Fibroblast of skin of left quadriceps (primary cell): ENCODE measurements at places on chromosomes 3 and 15.
A peak's percentile ranks its signal among the peaks of the same experiment; 100 is the strongest.

GRCh38 chr15:98547275-98547674 is 101.1 kb upstream of the IGF1R start:
- no peak for DNase-seq

GRCh38 chr3:184808021-184808420 is 3.9 kb upstream of the VPS8 start:
- no peak for DNase-seq

DNA sequence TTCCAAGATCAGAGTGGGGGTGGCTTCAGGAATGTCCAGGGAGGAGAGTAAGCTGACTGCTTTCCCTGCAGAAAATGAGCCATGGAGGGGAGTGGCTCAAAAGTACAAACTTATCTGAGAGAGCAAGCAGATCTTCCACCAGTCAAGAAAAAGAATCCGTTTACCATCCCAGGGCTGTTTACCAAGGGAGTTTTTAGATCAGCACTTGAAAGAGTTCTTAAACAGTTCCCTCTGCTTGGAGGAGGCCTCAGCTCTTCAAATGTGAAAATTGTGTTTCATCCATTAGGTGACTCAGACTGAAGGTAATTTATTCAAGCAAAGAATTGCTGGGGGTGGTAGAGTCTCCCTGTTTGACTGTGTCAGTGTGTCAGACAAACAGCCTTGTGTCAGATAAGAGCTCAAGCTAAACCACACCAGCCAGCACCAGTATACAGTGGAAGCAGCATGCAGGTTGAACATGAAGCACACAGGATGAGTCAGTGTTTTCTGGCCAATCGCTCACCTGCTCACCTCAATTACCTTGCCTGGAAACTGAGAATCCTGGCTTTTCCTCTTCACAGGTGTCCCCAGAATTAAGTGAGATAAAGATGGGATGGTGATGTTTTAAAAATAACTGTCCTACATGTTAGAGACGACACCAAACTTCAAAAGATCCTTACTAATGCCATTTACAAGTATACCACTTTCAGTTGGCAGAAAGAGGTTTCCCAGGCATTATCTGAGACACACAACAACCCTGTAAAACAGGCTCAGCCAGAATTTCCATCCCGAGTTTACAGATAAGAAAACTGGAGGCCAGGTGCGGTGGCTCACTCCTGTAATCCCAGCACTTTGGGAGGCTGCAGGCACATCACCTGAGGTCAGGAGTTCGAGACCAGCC is 21.7 kb downstream of the SH3BP5 start:
- no peak for DNase-seq

- peak; percentile 70 for DNase-seq
These were observed 105.5 kb downstream of the IQSEC1 start for GRCh38 chr3:12967606-12968351.

DNA sequence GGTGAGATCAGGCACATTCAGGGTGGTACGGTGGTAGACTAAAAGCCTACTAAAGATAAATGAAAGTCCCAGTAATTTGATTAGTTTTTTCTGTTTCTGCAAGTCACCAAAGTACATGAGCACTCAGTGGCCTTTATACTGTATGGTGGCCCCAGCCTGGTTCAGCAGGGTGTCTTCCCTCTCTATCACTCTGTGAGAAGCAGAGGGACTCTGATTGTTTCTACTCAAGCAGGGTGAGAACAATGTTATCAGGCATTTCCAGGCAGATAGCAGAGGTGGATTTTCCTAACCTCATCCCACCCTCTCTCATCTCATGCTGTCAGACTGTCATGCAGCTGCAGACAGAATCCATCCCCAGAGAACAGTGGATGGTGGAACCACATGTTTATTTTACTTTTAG is 71.5 kb upstream of the BFSP2 start:
- no peak for DNase-seq

DNA sequence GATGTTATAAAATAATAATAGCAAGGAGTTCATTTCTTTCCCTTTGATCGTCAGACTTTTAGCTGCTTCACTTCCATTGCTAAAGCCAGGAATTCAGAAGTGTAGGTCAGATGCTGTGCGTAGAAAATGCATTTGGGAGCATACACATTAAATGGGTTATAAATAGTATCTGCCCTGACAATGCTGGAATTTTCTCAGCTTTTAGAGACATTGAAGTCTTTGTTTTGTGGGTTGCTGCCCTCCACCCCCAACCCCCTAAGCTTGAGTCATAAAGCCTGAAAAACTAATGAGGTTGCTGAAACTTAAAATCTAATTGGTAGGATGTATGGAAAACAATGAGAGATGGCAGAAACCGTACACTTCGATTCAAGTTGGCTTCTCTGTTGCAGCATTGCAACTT is 81.9 kb downstream of the MITF start:
- DNase-seq = no peak

DNA sequence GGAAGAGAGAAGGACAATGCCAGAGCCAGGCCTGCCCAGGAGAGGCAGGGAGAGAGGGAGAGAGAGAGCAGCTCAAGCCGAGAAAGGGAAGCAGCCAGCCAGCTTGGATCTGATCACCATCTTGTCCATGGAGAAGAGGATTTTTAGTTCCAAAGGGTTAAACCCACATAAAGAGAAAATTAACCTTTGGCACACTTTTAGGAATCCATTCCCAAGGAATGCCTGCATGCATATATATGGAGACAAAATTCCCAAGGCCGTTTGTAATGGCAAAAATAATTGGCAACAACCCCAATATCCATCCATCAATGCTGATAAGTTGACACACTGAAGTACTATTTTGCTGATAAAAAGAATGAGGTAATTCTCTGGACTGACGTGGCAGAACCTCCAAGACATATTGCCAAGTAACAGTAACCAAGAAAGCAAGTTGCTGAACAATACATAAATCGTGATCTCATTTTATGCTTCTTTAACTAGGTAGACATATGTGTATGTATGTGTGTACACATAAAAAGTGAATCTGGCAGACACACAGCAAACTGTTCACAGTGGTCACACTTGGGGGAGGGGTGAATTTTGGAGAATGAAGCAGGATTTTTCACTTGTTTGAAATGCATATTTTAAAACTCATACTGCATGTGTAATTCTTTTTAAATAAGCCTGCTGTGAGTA is 7.5 kb upstream of the STRA6 start:
- DNase-seq = peak; percentile 79

- no peak for DNase-seq
These were observed 264.9 kb downstream of the MEX3B start for GRCh38 chr15:81780966-81781365.

DNA sequence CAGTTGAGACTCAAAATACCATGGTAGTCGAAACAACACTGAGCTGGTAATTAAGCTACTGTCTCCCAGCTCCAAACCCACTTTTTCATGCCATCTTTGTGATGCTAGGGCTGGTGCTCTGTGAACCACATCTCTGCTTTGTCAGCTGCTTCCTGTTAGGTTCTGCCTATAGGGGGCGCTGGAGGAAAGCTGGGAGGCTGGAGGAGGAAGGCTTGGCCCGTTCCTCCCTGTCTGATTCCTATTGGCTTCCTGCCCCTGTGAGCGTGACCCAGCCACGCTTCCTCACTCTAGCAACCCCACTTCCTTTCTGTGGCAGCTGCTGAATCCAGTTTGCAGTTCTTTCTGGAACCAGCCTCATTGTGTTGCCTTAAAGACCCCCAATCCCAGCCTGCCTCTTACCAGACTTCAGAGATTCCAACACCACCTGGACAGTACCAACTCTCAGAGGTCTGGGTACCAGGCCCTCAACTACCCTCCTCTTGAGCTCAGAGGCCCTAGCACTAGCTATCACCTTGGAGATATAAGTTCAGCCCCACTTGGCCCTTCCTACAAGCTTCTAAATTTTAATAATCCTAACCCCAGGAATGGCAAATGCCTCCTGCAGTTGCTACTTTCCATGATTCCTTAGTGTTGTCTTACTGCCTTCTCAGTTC is 120.9 kb downstream of the ERC2 start:
- no peak for DNase-seq

DNA sequence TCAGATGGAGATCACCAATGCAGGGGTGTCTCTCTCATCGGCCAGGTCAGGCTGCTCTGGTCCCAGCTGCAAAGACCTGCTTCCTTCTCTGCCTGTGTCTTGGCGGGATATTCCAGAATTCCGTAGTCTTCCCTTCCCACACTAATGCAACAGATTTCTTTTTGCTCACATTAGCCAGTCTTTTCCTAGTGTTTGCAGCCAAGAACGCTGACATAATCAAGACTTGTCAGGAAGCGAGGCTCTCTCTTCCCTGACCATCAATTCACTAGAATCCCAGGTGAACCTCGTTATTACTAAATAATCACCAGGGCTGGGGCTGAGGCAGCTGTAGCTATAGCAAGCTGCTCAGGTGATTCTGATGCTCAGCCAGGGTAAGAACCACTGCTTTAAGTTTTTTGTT is 43.2 kb upstream of the ACKR4 start:
- DNase-seq = no peak

DNA sequence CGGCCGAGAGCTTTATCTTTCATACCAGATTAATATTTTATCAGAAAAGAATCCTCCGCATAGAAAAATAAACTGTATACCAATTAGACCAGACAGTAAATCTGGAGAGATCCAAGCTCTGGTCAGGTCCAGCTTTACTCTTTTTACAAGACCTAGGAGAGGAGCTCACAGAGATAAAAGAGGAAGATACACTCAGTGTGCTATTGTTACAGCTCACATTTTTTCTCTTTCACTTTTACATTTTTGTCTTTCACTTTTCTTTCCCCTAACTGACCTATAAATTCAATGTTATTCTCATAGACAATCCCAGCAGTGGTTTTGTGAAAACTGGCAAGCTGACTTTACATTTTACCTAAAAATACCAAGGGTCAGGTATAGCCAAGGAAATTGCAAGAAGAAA is 55.8 kb downstream of the GUCA1C start:
- DNase-seq = no peak
